ENCODE measurements at places on chromosomes 2 and 18.

DNA sequence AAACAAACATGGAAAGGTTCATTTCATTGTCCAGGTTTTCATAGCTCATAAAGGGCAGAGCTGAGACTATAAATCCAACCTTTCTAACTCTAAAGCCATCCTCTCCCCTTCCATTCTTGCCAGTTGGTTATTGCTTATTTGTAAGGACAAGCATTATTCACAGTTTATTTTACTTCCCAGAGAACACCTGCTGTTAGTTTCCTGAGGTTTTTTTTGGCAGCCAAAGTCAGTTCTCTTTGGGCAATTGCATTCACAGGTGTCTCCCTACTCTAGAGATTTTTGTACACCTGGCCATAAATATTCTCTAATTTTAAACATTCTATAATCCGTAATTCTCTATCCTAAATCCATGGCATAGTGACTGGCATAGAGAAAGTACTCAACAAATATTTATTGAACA lies 87.3 kb upstream of the SPHKAP start:
- DNase-seq, result no peak

DNA sequence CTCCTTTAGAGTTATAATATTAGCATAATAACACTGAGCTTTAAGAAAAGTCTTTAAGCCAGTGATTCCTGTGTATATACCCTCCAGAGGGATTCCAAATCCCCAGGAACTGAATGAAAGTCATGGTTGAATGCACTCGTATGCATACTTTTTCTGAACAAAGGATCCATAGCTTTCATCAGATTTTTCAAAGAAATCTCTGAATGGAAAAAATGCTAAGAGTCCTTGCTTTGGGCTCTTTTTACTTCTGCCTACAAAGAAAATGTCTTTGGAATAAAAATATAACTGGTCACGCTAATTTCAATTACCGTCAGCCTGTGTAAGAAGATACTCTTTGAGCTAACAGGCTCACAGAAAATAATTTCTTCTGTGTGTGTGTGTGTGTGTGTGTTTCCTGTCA lies 939.5 kb downstream of the ERBB4 start:
- DNase-seq, result no peak

DNA sequence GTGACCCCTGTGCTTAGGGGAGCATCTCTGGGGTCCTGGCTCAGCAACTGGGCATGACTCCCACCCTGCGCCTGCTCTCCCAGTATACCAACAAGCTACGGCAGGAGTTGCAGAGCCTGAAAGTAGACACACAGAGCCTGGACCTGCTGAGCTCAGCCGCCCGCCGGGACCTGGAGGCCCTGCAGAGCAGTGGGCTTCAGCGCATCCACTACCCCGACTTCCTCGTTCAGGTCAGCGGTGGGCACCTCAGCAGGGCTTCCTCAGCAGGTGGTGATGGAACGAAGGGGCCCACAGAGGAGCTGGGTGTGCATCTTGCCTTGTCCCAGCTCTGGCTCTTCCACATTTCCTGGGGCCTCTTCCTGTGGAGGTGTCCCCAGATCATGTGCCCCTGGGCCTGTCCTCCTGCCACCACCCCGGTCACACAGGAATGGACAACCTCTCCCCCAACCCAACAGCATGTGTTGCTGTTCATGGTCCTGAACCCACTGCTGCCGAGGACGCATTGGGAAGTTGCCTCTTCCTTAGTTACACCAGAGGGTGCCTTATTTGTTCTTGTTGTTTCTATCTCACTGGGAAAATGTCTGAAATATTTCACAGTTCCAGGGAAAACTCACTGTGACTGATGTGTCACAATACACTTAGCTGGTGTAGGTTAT lies 10.8 kb downstream of the PROM2 start:
- no peak for DNase-seq

GRCh38 chr2:25131567-25132298 lies 36.6 kb downstream of the POMC start:
- no peak for DNase-seq

DNA sequence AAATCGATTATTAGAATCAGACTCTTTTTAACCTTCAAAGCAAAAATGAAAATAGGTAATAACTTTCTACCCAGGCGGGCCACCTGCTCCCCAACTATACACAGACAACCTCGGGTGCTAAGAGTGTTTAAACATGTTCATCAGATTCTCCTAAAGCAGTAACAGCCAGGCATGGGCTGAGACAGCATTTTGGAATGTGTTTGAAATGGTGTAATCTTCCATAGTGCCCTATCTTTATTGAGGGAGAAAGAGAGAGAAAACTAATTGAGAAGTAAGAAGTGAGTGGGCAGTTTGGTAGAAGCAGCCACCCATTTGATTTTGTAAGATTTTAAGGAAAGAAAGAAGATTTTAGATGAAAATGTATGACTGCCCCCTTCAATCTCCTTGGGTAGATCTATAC lies 196.1 kb upstream of the CTAGE1 start:
- no peak for DNase-seq

- DNase-seq, result no peak
Measured at GRCh38 chr2:119293900-119294299, 70.3 kb downstream of the STEAP3 start.

DNA sequence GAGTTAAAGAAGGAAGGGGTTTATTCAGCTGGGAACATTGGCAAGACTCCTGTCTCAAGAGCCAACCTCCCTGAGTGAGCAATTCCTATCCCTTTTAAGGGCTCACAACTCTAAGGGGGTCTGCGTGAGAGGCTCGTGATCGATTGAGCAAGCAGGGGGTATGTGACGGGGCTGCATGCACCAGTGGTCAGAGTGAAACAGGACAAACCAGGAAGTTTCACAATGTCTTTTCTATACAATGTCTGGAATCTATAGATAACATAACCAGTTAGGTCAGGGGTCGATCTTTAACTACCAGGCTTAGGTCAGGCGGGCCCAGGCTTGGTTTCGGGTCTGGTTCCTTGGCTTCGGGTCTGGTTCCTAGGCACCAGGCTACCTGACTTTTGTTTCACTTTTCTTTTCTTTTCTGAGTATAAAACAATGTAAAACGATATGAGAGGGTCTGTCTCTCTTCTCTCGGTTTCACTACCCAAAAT lies 30.1 kb upstream of the LIPG start:
- no peak for DNase-seq

DNA sequence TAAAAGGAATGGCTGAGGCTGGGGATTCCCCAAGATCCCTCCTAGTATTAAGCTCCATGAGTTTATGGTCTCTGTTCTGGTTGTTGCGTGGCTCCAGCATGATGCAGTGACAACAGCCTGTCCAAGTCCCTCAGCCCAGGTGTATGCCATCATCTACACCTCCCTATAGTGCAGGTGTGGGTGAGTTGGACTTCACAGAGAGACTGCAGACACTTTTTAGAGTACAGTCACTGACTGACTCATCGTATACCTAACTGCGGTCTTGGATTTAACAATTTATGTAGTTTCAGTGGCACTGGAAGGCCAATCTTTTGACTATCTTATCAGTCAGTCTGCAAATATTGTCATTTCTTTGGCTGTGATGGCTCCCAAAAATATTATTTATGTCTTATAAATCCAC lies 415.0 kb downstream of the TMX3 start:
- no peak for DNase-seq

- no peak for DNase-seq
Measured at GRCh38 chr18:579238-579637, 942 bp upstream of the CETN1 start.

GRCh38 chr2:98882971-98883779 lies 52.9 kb downstream of the CRACDL start:
- DNase-seq, result no peak

- no peak for DNase-seq
Measured at GRCh38 chr2:36032046-36032445, 323.5 kb upstream of the CRIM1 start.

GRCh38 chr2:23711979-23712755 lies 214.8 kb downstream of the ATAD2B start:
- no peak for DNase-seq

DNA sequence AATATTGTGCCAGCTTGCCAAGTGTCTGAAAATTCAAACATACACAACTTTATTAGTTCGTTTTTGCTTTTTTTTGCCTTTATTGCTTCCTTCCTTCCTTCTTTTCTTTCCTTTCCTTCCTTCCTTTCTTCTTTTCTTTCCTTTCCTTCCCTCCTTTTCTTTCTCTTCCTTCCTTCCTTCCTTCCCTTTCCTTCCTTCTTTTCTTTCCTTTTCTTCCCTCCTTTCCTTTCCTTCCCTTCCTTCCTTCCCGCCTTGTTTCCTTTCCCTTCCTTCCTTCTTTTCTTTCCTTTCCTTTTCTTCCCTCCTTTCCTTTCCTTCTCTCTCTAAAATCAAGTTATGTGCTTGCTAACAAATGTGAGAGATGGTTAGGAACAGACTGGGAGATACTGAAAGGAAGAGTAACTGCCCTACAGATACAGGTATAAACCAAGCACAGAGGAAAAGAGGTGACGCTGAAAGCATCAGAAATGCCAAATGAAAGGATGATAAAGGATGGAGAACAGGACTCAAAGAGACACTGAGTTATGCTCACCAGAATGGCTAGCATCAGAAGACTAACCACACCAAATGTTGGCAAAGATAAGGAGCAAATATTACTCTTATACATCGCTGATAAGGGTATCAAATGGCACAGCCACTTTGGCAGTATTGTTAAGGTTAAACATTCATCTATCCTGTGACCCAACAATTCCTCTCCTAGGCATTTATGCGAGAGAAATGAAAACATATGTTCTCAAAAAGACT lies 151.6 kb downstream of the MREG start:
- DNase-seq, result no peak

- DNase-seq, result no peak
Measured at GRCh38 chr2:76008001-76008702, 297.4 kb upstream of the GCFC2 start.
